ENCODE measurements at places on chromosomes 7 and 10. TPM values are rescaled to one million over a fixed set of nuclear protein-coding genes. Genes with fewer than 3 reads are reported as not detected.

The UNC5B gene
- 36.1 TPM for total RNA-seq

The CCDC7 gene
- total RNA-seq = 16.2 TPM

The TCERG1L gene
- not detected for total RNA-seq

The C10orf71 gene
- total RNA-seq = not detected

The BCAP29 gene
- total RNA-seq = 116 TPM

The CALML3 gene
- 0.12 TPM for total RNA-seq

The IDI2 gene
- not detected for total RNA-seq

The PIK3CG gene
- total RNA-seq = not detected

The ASAH2B gene
- 2.9 TPM for total RNA-seq

The GPR85 gene
- total RNA-seq = 2.8 TPM

The FOXI2 gene
- total RNA-seq = not detected

The ADAMTS14 gene
- 15.6 TPM for total RNA-seq

The SLC16A9 gene
- total RNA-seq = not detected

The MCM7 gene
- total RNA-seq = 12.8 TPM

The OPN4 gene
- total RNA-seq = not detected

The LGI1 gene
- 0.12 TPM for total RNA-seq

The CHST15 gene
- total RNA-seq = 35.5 TPM

The CYP2C9 gene
- total RNA-seq = not detected

The MMD2 gene
- total RNA-seq = not detected

The GNG11 gene
- total RNA-seq = 21.4 TPM

The PTPRZ1 gene
- 0.16 TPM for total RNA-seq

The FXYD4 gene
- total RNA-seq = not detected

Data from hair follicle dermal papilla cell (primary cell).